ENCODE measurements at places on chromosomes 6 and 20. TPM values are rescaled to one million over a fixed set of nuclear protein-coding genes. Genes with fewer than 3 reads are reported as not detected.

The BHLHE23 gene
- total RNA-seq = not detected

The TENT5A gene
- 0.68 TPM for total RNA-seq

The ZNF337 gene
- total RNA-seq = 16.9 TPM

The RNF144B gene
- total RNA-seq = 0.41 TPM

The SLC24A3 gene
- total RNA-seq = not detected

The TBX18 gene
- total RNA-seq = 14.9 TPM

The SLC2A10 gene
- not detected for total RNA-seq

The RAD21L1 gene
- not detected for total RNA-seq

The PGBD1 gene
- 5.1 TPM for total RNA-seq

The ATF6B gene
- total RNA-seq = 33.9 TPM

The SYTL3 gene
- 1.5 TPM for total RNA-seq

The POU5F1 gene
- total RNA-seq = 7.2 TPM

The NR2E1 gene
- total RNA-seq = not detected

The MYCT1 gene
- total RNA-seq = not detected

The RAB44 gene
- 0.06 TPM for total RNA-seq
